ENCODE measurements at places on chromosomes 2 and 18. TPM values are rescaled to one million over a fixed set of nuclear protein-coding genes. Genes with fewer than 3 reads are reported as not detected.

ZNF385B gene
- total RNA-seq = 0.41 TPM

ITGB6 gene
- not detected for total RNA-seq

ABCG5 gene
- total RNA-seq = not detected

REEP1 gene
- 0.59 TPM for total RNA-seq

- no peak for DNase-seq
Observed at GRCh38 chr2:125004106-125004800, 979.2 kb downstream of the CNTNAP5 start.

DNA sequence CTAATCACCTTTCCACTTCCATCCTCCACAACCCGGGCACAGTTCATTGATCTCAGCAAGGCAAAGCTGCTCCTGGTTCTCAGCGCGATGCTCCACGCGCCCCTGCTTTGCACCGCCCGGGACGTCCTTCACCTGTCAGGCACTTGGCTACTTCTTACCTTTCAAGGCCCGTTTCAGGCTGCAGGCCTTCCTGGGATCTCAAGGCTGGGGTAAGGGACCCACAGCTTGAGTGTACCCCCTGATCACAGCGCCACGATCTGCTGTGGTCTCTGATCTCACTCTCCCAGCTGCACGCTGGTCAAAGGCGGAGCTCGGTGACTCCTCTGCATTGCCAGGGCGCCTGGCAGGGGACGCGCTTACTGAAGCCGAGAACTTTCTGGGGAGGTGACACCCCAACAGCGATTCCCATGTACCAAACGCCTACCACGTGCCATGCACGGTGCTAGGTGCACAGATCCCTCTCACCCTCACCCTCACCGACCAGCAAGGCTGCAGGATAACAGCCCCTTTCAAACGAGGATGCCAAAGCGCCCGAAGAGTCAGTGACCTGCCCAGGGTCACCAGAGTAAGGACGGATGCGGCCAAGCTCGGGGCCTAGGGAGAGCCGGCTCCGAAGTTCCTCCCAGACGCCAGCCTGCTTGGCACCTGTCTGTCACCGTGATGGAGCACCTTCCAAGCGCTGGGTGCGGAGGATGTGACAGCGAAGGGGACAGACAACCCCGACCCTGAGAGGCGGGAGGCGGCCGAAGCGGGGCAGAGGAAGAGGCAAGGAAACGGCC, 818 bp downstream of the ITGB1BP1 start:
- DNase-seq = peak; percentile 65

DNA sequence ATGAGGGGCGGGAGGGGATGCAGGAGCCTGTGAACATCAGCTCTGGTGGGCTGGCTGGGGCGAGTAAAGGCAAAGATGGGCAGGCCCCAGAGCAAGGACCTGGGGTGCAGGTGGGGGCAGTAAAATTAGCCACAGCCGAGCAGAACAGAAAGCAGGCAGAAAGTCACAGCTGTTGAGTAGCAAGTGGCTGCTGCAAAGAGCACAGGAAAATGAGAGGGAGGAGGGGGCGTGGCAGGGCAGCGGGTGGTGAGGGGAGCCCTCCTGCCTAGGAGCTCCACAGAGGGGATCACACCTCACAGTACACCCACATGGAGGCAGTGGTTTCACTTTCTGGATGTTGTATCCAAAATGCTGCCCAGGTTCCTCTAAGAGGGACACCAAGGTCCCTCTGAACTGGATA, 79.6 kb downstream of the LBH start:
- DNase-seq = peak; percentile 42

DNA sequence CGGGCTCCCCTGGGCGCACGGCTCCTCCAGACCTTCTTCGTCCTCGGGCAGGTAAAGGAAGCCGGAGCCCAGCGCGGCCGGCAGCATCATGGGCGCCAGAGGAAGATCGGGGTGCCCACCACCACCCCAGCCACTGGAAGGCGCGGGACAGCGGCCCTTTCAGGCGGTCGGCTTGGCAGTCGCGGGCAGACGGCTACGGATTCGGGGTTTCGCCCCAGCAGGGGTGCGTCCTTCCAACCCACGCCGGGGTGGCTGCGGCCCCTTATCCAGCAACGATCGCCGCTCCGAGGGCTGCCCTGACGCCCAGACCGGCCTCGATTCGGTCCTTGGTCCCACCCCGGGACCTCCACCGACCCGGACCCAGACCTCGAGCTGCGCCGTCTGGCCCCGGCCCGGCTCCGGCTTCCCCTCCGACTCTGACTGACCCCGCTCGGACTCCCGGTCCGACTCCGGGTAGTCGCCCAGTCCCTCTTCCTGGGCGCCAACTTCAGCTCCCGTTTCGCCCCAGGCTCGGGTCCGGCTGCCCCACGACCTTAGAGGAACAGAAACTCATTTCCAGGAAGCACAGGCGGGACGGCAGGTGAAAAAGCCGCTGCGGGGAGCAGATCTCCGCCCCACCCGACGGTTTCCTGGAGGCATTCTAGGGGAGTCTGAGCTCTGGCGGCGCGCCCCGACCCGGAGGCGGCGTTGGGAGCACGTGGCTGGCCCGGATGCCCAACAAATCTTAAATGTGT, 30.2 kb upstream of the SSB start:
- DNase-seq = peak; percentile 35

DNA sequence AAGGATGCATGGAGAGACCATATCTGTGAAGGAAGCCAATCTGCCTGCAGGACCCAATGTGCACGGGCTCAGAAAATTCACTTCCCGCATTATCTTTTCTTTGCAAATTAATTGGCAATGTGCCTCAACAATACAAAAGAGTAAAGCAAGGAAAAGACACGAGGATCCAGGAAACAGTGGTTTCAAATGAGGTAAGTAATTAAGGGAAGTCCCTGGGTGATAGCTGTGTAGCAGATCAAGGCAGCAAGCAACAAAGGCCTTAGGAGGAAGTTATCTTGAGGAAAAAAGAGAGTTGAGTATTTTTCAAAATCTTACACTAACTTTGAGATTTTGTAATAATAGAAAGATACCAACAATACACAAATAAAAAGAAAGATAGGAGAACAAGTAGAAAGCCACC, 44.3 kb upstream of the TGIF1 start:
- no peak for DNase-seq

DNA sequence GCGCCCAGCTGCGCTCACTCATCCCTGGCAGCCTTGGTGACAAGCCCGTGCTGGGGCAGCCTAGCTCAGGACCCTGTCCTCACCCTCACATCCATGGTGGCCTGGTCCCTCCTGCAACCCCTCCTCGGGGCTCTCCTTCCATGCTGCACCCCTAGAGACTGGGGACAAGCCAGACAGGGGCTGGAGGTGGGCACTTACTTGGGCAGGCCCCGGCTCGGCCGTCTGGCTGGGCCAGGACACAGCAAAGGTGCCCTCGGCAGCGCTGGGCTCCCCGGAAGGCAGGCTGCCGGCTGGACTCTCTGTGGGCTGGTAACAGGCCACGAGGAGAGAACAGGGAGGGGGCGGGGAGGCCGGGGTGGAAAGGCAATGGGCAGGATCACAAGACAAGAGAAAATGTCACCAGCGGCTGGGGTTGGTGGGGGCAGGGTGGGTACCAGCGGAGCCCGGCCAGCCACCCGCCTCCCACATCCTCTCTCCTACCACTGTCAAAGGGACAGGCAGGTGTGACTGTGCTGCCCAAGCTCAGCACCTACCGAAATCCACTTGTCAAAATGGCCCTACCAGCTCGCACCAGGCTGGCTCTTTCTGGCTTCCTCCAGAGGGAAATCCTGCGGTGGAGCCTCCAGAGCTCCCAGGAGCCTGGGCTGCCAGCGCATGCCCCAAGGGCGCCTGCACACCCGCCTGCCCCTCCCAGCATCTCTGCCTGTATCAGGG, 54.7 kb downstream of the BIN1 start:
- DNase-seq = peak; percentile 55
